ENCODE measurements at places on chromosomes 13 and 19.

DNA sequence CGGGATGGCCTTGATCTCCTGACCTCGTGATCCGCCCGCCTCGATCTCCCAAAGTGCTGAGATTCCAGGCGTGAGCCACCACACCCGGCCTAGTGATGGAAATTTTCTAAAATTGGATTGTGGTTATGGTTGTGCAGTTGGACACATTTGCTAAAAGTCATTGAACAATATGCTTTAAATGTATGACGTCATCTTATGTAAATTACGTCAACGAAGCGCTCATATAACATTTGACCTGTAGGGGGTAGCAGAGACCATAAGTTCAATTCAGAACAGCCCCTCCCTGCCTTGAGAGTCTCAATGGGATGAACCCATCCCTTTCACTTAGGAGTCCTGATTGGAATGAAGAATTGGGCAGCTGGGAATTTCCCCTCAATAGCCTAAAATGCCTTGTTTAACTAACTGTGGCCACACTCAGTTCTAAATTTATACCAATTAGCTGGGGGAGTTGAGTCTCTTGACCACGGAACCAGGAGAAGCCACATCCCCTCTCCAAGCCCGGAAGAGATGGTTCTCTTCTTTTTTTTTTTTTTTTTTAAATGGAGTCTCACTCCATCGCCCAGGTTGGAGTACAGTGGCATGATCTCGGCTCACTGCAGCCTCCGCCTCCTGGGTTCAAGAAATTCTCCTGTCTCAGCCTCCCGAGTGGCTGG, 15.2 kb upstream of the TLE6 start:
- DNase-seq, result peak; percentile 79

DNA sequence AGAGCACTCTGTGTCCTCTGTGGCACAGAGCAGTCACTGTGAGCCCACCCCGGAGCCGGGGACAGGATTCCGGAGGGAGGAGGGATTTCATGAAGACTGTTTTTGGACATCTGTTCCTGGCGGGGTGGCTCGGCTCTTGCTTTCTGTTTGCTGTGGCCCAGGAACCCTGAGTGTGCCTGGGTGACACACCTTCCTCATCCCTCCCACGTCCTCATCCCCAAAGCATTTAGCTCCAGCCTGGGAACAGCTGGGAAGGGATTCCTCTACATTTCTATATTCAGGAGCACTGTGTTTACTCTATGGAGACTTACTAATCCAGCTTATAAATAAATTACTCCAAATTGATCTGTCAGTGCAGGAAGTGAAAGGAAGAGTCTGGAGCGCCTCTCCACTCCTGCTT, 97.8 kb upstream of the UBL3 start:
- DNase-seq, result no peak

DNA sequence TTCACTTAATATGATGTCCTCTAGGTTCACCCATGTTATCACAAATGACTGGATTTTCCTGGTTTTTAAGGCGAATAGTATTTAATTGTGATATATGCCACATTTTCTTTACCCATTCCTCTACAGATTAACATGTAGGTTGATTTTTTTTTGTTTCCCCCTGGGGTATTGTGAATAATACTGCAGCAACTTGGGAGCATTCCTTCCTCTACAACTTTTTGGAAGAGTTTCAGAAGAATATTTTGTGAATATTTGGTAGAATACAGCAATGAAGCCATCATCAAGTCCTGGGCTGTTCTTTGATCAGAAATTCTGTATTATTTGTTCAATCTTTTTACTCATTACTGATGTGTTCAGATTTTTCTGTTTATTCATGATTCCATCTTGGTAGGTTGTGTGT, 5.6 kb upstream of the ZNF331 start:
- DNase-seq, result no peak

DNA sequence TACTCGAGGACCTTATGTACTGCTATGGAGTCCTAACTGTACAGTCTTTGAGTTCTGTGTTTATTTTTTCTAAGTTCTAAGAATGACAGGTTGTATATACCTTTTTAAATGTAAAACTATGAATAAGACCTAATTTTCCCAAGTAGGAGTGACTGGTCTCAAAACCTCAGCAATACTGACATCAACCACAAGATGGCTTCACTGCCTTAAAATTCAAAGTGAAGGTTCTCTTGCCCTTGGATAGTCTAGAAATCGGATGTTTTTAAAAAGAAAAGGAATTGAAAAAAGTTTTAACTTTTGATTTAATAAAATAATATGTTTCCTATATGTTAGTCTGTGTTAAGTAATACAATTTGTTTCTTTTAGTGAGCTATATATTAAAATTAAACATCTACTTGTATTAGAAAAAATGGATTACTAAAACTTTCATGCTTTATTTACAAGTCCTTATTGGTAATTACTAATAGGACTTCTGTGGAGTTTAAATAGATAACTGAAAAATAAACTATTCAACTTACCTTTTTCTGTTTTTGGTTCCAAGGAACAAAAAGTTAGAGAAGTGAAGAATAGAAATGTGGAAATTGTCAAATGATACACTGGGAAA, 52.0 kb downstream of the TDRD3 start:
- DNase-seq, result no peak

GRCh38 chr19:6668691-6669090, 1.3 kb downstream of the TNFSF14 start:
- no peak for DNase-seq

DNA sequence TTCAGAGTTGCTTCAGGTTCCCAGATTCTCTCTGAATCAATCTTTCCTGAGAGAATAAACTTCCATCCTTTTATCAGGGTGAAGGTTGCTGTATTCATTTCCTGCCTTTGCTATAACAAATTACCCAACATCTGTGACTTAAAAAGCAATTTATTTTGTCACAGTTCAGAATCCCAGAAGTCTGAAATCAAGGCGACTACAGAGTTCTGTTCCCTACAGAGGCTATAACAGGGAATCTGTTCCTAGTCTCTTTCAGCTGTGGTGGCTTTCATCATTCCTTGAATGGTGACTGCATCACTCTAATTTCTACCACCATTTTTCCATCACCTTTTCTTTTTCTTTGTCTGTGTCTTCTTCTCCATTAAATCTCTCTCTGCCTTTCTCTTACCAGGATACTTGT, 459.3 kb upstream of the PRR20A start:
- DNase-seq, result no peak

GRCh38 chr13:41137241-41137640, 4.6 kb upstream of the KBTBD6 start:
- DNase-seq, result no peak

DNA sequence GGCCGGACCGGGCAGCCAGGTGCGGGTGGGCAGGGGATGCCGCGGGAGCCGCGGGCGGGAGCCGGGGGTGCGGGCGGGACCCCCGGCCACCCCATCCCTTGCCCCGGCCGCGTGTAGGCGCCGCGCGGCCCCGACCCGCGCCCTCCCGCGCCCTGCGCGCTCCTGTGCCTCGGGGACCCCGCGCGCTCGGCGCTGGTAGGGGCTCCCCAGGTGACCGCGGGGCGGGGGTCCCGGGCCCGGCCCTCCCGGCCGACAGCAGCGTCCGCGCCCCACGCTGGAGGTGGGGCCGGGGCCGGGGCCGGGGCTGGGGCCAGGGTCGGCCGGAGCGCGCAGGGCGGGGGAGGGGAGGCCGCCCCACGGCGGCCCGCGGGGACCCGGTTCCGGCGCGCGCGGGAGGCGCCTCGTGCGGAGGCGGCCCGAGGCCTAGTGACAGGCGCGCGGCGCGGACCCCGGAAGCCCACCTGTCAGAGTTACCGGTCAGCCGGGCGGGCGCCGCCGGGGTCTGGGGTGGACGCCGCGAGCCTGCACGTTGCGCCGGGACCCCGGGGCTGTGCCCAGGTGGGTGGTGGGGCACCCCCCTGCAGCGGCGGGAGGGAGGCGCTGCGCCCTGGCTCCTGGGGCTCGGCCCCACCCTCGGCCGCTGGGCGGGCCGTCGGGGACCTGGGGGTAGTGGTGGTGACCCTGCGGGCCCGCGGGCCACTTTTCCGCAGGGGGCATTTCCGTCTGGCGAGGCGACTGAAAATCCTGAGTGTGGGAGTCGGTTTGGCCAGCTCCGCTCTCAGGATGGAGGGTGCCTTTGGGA, 518 bp downstream of the TFDP1 start:
- DNase-seq, result no peak

DNA sequence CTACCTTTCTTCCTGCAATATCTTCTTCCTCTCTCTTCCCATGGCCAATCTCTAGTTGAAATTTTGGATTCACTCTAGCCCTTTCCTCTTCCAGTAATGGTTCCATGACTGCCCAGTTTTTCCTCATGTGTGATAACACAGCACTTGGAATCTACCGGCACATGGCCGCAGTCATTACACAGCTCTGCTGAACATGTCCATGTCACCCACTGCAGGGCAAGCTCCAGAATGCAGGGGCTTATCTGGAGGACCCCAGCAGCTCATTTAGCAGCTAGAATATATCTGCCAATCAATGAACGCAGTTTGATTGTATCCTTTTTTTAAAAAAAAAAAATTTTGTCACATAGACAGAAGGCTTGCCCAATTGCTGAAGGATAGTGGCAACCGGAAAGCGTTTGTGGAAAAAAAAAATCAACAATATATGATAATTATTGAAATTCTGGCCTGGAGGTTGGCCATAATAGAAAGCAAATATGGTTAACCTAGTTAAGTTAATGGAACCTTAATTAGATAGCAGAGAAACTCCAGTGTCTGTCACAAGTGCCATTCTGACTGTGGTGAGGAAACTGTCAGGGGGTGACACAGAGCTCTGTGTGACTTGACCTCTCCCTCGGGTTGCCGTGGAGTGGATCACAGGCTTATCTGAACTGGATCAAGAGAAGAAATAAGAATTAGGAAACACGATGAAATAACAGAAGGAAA, 426.7 kb downstream of the LIG4 start:
- DNase-seq, result no peak

- no peak for DNase-seq
These were observed 1.3 kb upstream of the SPACA6 start for GRCh38 chr19:51691584-51692428.

- no peak for DNase-seq
These were observed 64.8 kb upstream of the GPR183 start for GRCh38 chr13:99371956-99372355.

- peak; percentile 33 for DNase-seq
These were observed 214.3 kb downstream of the FOXO1 start for GRCh38 chr13:40452038-40452666.

GRCh38 chr13:52085421-52085820, 43.5 kb downstream of the NEK5 start:
- DNase-seq, result no peak

- DNase-seq, result peak; percentile 33
These were observed 2.1 kb downstream of the CEBPA start for GRCh38 chr19:33300009-33300893.

DNA sequence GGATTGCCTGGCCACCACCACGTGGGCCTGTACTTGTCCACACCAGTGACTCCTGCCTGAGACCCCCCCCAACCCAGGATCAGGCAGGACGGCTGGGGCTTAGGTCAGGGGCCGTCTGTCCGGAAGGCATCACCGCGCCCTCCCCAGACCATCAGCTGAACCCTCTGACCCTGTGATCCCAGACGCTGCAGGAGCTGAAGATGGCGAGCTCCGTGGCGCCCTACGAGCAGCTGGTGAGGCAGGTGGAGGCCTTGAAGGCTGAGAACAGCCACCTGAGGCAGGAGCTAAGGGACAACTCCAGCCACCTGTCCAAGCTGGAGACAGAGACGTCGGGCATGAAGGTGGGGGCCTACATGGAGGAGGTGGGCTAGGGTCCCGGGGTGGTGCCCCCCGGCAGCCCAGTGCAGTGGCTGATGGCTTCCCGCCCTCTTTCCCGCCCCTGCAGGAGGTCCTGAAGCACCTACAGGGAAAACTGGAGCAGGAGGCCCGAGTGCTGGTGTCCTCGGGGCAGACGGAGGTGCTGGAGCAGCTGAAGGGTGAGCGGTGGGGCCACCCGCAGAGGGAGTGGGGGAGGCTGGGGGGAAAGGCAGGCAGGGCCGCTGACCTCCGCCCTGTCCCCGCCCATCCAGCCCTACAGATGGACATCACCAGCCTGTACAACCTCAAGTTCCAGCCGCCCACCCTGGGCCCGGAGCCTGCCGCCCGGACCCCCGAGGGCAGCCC, 3.0 kb downstream of the APC2 start:
- no peak for DNase-seq

GRCh38 chr13:52411629-52412028, 5.7 kb upstream of the THSD1 start:
- DNase-seq, result no peak

GRCh38 chr13:113226873-113227450, 17.5 kb downstream of the CUL4A start:
- no peak for DNase-seq

GRCh38 chr19:48271531-48272151, 1.8 kb downstream of the ZNF114 start:
- DNase-seq, result peak; percentile 41

- DNase-seq, result peak; percentile 23
These were observed 4.6 kb upstream of the EPS8L1 start for GRCh38 chr19:55071129-55071502.

- DNase-seq, result peak; percentile 44
These were observed 28.8 kb downstream of the EPN1 start for GRCh38 chr19:55703790-55704215.

GRCh38 chr19:17544418-17544817, 11.0 kb upstream of the COLGALT1 start:
- DNase-seq, result no peak

DNA sequence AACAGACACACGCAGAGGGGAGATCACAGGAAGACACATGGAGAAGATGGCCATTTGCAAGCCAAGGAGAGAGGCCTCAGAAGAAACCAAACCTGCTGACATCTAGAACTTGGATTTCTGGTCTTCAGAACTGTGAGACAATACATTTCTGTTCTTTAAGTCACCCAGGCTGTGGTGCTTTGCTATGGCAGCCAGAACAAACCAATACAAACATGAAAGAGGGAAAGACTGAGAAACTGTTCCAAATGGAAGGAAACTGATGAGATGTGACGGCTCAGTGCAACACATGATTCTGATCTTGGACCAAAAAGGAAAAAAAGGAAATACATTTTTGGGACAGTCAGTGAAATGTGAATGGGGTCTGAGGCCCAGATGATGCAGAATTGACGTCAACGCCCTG, 30.2 kb upstream of the SACS start:
- DNase-seq, result no peak

DNA sequence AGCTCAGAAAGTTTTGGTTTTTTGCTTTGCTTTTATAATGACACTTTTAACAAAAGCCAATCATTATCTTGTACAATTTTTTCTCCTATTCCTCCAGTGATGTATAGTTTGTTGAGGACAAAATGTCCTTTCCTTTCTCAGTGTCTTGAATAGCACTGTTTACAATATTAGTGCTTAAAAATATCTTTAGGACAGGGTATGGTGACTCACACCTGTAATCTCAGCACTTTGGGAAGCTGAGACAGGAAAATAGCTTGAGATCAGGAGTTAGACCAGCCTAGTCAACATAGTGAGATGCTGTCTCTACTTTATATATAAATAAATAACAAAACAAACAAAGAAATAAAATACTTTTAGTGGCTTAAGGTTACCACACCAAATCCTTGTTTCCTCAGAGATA, 41.9 kb downstream of the SPRY2 start:
- no peak for DNase-seq

GRCh38 chr13:32941368-32941767, 74.9 kb upstream of the KL start:
- no peak for DNase-seq
